ENCODE measurements at places on chromosomes 5 and 9. TPM values are rescaled to one million over a fixed set of nuclear protein-coding genes. Genes with fewer than 3 reads are reported as not detected.

DNA sequence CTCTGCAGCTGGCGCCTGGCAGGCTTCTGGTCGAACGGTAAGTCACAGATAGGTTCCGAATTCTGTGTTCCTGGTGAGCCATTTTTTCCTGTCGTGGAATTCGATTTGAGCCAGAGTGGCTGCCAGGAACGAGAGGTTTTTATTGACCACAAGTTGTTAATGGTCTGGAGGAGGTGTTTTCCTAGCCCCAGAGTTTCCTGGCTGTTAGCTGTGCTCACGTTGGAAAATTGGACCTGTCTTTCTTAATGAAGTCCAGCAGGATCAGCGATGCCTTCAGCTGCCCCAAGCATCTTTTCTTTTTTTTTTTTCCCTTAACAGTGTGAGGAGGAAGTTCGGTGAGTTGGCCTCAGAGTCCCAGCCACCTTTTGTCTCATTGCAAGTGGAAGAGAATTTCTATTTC lies 62.9 kb downstream of the COL5A1 start:
- no peaks in the 10 kb centered on the region for H3K36me3 ChIP-seq

Gene ANKRD34B
- total RNA-seq, result not detected

Gene SLC6A7
- total RNA-seq, result not detected

- H3K4me3 ChIP-seq, result no peak overlapping the region
- no peaks in the 10 kb centered on the region for H3K4me1 ChIP-seq
- no peak overlapping the region for H3K27ac ChIP-seq
- peaks cover 13% of the 10 kb centered on the region for H3K27me3 ChIP-seq
Observed at GRCh38 chr9:126933334-126933980, 18.9 kb downstream of the RALGPS1 start.

GRCh38 chr5:172876578-172876977 lies 42.5 kb downstream of the ERGIC1 start:
- no peaks in the 10 kb centered on the region for H3K27me3 ChIP-seq
- H3K4me1 ChIP-seq, result peaks cover 18% of the 10 kb centered on the region
- H3K36me3 ChIP-seq, result peaks cover 2% of the 10 kb centered on the region
- DNase-seq, result no peak
- no peak overlapping the region for H3K27ac ChIP-seq

Gene HK3
- not detected for total RNA-seq

DNA sequence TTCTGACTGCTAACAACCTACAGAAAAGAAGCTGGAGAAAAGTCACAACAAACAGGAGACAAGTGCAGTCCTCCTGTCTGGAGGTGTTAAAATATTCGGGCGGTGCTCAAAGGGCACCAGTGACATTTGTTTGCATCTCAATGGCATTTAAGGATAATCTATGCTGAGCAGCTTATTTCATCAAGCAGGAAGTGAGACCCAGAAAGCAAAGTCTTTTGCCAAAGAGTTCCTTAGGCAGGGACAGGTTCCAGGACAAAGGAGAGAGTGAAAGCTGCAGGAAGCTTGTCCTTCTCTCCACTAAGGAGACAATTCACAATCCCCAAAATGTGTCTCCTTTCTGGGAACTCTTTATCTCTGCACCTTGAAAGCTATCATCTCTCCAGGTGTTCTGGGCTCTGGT lies 38.7 kb upstream of the CDK20 start:
- no peak for DNase-seq
- H3K36me3 ChIP-seq, result no peaks in the 10 kb centered on the region
- no peaks in the 10 kb centered on the region for H3K27me3 ChIP-seq
- no peaks in the 10 kb centered on the region for H3K4me1 ChIP-seq
- no peak overlapping the region for H3K4me3 ChIP-seq
- H3K27ac ChIP-seq, result no peak overlapping the region

DNA sequence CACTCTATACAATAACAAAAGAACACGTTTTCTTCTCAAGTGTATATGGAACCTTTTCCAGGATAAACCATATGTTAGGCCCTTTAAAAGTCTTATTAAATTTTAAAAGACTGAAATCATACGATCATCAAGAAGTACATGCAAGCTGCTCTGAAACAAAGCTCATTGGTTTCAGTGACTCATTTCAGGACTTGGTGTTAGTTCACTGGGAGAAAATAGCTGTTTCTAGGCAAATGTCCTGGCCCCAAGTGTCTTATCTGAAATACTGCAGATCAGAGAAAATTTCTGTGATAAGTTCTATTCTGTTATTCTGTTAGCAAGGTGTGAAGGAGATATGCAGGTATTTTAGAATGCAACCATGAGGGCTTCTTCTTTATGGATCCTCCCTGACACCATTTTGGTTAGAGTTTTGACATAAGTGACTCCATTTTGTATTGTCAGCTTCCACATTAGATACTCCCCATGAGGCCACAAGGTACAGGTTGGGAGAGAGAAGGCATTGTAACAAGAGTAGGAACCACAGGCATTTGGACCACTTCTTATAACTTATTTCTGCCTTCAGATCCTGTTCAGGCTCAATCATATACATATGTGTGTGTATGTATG lies 7.5 kb upstream of the CCDC180 start:
- no peak overlapping the region for H3K27ac ChIP-seq
- H3K27me3 ChIP-seq, result no peaks in the 10 kb centered on the region
- H3K36me3 ChIP-seq, result peaks cover 27% of the 10 kb centered on the region
- no peak for DNase-seq
